ENCODE measurements at places on chromosomes 1 and 21.
A peak's percentile ranks its signal among the peaks of the same experiment; 100 is the strongest.

DNA sequence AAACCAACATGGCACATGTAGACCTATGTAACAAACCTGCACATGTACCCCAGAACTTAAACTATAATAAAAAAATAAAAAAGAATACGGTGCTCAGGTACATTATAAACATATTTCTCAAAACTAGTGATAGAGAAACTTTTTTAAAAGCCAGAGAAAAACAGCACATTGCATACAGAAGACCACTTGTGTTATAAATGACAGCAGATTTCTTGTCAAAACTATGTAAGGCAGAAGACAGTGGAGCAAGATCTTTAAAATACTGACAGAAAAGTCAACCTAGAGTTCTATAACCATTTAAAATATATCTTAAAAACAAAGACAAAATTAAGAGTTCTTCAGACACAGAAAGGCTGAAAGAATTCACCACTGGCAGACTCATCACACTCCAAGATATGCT, 144.7 kb downstream of the NEGR1 start:
- DNase-seq, result no peak

GRCh38 chr1:226520640-226521355, 27.8 kb upstream of the STUM start:
- no peak for DNase-seq

DNA sequence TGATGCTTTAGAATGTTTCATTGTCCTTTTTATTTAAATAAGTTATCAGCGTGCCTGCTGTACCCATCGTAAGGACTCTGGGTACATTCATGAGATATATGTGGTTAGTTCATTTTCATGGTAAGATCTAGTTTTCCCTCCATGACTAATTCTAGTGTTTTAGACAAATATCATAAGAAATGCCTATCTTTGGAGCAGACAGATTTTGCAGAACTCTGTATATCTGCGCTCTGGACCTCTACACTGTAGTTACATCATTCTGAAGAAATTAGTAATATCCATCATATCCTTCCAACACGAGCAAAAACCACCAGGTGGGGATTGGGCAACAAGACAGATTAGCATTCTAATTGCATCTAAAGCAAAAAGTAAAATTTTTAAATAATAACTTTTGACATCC, 499.2 kb downstream of the SETD4 start:
- no peak for DNase-seq

- no peak for DNase-seq
These were observed 130.7 kb downstream of the SIPA1L2 start for GRCh38 chr1:232499188-232499587.

GRCh38 chr1:26607186-26607585, 77.6 kb downstream of the RPS6KA1 start:
- DNase-seq, result no peak

DNA sequence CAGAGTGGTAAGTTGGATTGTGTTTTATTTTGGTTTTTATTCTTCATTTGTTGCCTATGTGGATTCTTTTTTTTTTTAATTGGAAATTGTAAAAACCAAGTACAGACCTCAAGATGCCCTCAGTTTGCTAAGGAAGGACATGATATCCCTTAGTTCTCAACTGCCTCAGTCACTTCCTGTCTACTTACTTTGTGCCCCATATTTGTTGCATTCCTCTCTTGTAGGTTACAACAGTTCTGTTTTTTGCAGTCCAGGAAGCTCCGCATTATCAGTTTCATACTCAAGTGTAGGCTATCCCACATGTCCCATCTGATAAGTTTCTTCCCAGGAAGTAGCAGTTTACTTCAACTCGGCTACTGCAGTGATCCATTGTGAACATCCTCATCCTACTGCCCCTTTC, 82.0 kb downstream of the RPAP2 start:
- DNase-seq, result no peak

DNA sequence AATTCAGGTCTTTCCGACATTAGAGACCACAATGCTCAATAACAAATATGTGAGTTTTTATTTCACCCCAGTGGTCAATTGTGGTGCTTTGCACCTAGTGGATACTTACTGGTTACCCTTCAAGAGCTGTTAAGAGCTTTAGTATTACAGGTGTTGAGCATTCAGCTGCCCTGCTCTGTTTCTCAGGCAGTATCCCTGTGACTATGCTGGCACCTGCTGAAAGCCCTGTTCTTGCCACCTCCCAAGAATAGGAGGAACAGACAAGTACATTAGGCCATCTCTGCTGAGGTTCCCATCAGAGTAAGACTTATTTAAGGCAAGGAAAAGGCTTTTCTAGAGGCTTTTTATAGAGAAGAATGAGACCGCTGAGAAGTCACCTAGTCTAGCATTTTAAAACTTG, 60.8 kb downstream of the NOS1AP start:
- no peak for DNase-seq

DNA sequence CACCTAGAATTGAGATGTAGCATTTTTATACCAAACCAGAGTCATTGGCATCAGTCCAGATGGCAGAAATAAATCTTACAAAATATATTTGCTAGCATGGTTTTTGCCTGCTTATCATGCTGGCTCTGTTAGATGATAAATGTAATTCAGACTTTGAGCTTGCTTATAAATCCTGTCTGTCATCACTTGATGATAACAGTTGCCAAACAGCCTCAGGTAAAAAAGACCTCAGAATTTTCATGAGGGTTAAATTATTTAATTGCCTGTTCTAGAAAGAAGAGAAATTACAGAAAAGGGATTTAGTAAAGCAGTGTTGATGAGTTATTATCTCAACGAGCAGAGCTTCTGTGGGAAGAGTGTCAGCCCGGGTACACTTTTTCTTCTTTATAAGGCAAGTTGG, 83.3 kb downstream of the FNBP1L start:
- DNase-seq, result no peak

GRCh38 chr1:29120947-29121485, 2.7 kb downstream of the TMEM200B start:
- DNase-seq, result no peak

GRCh38 chr1:100627054-100627716, 89.2 kb downstream of the GPR88 start:
- DNase-seq, result peak; percentile 53

DNA sequence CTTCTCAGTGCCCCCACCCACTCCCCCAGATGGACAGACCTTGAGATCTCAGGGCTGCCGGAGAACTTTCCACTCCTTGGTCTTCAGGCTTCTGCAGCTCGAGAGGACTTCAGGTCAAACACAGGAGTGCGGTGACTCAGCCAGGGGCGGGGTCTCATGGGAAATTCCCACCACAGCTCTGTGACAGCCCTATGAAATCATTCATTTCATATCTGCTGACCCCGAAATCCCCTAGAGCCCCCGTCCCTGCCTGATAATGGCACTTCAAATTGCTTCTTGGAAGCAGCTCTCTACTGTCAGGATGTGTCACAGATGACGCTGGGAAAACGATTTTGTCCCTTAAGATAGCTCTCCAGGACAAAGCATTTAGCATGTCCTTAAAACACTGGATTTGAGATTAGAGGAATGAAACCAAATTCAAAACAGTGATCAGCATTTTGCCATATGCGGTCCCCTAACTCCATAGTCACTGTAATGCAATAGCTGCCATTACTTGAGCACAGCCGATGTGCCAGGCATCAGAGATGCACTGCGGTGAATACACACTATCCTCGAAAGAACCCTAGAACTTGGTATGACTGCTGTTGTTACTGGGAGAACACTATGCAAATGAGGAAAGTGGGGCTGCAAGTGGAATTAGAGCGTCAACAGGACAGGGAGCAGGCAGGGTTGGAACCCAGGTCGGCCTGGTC, at the start of gene TNFRSF9:
Gene TNFRSF9, minus strand, starts transcription at position 95 of the 692 bp plus-strand sequence. CDS start 845 bp downstream, outside the sequence.
- no peak for DNase-seq

Data from fibroblast of skin of left quadriceps (primary cell).